Right kidney (tissue), 9 donors: ENCODE measurements at places on chromosomes 1 and 21.

DNA sequence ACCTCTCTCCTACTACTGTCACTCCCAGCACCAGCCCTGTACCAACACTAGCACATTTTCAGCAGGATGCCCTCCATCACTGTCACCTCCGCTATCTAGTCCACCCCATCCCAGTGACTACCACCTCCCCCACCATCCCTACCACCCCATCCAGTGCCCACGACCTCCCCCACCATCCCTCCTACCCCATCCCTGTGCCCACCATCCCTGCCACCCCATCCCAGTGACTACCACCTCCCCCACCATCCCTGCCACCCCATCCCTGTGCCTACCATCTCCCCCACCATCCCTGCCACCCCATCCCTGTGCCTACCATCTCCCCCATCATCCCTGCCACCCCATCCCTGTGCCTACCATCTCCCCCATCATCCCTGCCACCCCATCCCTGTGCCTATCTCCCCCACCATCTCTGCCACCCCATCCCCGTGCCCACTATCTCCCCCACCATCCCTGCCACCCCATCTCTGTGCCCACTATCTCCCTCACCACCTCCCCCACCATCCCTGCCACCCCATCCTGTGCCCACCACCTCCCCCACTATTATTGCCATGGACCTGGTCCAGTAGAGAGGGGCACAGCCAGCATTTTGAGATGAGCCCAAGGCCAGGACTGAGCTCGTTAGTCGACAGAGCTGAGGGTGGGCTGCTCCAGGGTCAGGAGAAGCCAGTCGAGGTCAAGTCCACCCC lies 45.7 kb downstream of the DISP3 start:
- no peak for DNase-seq

DNA sequence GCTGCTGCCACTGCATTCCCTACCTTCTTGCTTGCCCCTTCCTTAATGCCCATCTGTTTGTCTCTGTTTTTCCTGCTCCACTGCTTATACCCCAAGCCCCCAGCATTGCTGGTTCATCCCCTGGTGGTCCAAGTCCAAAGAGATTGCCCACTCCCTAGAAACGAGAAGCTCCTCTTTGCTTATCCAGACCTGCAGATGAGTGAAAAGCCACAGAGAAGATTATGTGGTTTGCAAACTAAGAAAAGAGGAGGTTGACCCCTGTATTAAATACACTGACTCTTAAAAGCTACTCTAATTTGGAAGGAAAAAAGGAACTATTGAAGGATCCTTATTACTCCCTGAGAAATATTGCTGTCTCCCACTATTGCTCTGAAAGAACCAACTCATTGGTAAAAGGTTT lies 146.8 kb upstream of the RAB4A start:
- DNase-seq = no peak

GRCh38 chr1:187408212-187409004 lies 579.7 kb downstream of the PLA2G4A start:
- no peak for DNase-seq

DNA sequence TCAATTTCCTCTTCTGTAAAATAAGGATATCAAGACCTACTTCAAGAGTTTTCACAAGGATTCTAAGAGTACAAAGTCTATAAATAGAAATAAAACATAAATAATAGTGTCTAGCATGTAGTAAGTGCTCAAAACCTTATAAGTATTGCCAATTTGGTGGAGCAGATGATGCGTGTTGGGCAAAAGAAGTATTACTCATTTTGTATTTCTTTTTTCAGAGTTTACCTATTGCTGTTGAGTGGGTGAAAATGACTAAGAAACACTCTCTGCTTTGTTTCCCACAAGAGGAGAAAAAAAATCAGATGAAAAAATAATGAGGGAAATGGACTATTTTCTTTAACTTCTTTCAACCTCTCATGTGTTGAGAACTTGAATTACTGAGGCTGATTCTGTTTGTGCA lies 103.3 kb upstream of the KCNK2 start:
- no peak for DNase-seq

- no peak for DNase-seq
These were observed 1171.4 kb upstream of the ADGRL2 start for GRCh38 chr1:80629304-80629837.

DNA sequence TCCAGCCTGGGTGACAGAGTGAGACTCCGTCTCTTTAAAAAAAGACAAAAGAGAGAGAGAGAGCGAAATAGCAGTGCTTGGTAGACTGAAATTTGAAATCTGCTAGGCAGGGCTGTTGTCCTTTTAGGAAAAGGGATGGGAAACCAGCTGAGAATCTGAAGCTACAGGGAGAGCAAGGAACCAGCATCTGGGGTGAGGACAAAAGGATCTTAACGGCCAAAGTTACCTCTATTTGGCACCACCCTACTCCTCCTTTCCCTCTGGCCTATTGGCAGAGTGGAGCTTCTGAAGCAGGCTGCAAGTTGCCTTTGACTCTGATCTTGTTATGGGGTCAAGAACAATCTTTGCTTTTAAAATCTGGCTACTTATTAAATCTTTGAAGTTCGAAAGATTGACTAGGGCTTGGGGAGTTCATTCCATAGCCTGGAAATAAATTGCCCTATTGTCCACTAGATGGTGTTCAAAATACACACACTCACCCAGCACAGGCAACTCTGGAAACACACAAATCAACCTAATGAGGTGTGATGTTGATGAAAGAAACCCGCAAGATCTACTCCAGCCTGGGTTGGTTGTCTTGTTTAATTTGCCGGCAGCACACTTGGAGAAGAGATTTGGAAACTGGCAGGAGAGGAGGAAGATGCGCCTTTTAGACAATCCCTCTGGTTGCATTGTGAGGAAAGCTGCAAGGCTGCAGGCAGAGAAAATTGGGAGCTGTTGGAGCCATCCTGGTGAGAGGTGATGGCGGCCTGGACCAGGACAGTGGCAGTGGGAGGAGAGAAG lies 16.5 kb upstream of the PARP1 start:
- DNase-seq = peak; percentile 63

- DNase-seq = no peak
These were observed 37.9 kb upstream of the EEIG2 start for GRCh38 chr1:108521990-108522393.

DNA sequence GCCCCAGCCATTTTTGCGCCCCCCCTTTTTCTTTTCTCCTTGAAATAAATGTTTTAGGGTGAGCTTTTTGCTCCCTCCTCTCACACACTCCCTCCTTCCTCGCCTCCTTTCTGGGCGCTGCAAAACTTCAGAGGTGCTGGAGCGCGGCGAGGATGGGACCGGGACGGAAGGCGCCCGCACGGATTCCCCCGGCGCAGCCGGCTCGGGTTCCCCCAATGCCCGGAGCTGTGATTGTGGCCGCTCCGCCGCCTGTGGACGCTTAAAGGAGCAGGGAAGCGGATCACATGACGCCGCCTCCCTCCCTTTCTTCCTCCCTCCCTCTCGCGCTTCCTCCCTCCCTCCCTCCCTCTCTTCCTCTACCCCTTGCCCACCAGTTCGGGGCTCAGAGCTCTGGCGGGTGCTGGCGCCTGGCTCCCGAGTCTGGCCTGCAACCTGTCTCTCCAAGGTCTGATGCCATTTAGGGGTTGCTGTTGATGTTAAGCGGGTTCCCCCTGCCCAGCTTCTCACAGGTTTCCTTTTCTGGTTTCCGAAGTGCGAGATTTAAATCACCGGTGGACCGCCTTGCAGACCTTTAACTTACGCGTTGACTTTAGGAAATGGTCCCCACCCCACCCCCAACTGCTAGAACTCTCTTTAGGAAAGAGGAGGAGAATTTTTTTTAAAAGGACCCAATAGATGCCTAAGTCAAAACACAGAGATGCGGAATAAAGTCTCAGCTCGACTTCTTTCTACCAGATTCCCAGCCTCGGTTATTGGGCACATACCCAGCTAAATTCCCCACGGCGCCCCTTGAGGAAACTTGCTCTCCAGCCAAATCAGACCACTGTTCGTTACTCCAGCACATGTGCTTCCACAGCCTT lies at the start of gene WLS:
Gene WLS, minus strand, starts transcription at position 235 of the 860 bp plus-strand sequence. Its CDS starts 224 bp downstream, at position 11.
- peak; percentile 82 for DNase-seq

DNA sequence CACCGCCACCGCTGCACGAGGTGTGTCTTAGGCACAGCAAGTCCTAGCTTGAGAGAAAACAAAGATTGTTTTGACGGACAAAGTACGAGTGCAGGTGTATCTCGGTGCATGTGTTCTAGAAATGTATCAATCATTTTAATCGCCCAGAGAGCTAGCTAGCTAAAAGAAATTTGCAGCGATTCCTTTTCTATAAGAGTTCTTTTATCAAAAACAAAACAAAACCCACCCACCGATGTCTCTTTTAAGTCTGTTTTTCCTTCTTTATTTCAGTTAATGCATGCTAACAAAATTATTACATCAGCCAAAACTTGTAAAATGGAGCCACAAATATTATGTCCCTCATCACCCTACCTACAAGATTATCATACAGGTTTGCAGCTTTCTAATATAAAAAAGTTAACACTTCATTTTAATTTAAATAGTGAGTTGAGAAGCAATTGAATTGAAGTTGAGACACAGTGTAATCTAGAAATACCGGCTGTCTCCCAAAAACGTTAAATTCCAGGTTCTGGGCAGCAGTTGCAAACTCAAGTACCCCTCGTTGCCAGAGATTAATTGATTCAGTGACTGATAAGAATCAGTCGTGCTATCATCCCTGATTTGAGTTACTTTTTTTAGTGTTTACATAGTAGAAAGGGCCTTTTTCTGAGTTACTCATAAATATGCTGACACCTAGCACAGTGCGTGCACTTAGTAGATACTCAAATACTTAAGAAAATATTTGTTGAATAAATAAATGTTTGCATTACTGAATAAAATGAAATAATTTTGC lies 1.5 kb upstream of the SYDE2 start:
- no peak for DNase-seq

DNA sequence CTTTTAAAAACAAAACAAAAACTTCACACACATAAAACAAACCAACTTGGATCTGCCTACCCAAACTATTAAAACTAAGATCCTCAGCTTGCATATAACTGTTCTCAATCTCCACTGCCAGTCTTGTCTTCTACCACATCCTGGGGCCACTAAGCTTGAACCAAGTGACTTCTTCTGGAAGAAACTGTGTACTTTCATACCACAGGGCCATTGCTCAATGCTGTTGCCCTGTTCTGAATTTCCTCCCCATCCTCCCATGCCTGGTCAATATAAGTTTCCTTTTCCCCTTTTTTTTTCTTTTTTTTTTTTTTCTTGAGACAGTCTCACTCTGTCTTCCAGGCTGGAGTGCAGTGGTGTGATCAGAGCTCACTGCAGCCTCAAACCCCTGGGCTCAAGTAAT lies 109.9 kb downstream of the KIAA0319L start:
- DNase-seq = no peak

DNA sequence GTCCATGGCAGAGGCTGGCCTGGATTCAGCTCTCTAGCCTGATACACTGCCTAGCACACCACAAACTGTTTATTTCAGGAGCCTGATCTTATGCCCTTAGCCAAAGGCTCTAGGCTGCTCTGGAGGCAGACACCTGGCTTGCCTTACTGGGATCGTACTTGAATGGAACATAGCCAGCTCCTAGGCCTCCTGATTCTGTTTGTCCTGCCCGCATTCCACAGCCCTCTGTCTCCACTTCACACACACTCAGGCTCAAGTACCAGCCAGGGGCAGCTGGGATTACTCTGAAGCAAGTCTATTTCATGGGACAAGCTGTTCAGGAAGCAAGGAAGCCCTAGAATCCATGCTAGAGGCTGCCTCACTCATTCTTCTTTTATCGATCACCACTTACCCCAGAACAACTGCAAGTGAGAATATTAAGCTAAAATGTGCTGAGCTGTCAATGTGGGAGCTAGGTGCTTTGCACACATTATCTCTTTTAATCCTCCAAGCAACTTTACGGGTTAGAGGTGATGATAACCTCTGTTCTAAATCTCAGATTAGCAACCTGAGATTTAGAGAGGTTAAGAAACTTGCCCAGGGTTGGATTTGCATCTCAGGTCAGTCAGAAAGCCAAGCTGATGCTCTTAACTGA lies 31.1 kb upstream of the CYP4B1 start:
- DNase-seq = no peak

GRCh38 chr1:36134505-36135329 lies 9.7 kb upstream of the COL8A2 start:
- no peak for DNase-seq

DNA sequence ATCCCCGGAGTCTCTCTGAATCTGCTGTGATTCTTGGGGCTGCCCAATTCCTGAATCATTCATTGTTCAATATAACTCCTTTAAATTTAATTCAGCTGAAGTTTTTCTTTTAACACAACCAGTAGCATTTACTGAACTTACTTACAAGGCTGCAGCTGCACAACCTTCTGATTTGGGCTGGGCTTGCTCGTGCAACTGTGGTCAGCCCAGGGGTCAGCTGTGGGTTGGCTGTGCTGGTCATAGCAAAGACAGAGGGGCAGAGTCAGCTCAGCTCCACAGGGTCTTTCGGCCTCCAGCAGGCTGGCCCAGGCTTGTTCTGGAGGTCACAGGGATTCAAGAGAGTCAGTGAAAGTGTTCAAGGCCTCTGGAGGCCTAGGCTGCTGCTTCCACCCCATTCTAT lies 186.1 kb downstream of the MATN1 start:
- no peak for DNase-seq

GRCh38 chr21:34923202-34923601 lies 125.9 kb downstream of the RUNX1 start:
- DNase-seq = no peak

- DNase-seq = no peak
These were observed 20.2 kb upstream of the POGZ start for GRCh38 chr1:151479462-151479861.

DNA sequence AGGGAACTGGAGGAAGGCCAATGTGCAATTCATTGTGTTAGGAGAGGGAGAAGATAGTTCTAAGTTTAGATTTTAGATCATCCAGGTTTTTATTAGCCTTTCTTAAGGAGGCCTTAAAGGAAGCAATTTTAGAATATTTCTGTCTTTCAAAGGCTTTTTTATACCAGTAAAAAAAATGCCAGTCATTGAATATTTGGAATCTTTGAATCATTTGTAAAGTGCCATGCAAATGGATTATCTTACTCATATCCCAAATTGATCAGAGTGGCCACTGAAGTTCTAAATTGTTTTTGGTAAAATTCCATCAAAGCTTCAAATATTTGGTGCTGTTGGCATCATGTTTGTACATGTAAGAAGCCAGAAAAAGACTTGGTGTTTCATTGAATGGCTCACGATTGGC lies 244.8 kb downstream of the RPS6KC1 start:
- DNase-seq = no peak

- no peak for DNase-seq
These were observed 209.8 kb upstream of the KIAA0040 start for GRCh38 chr1:175402336-175402735.

GRCh38 chr1:198563583-198563982 lies 23.1 kb upstream of the ATP6V1G3 start:
- DNase-seq = no peak

DNA sequence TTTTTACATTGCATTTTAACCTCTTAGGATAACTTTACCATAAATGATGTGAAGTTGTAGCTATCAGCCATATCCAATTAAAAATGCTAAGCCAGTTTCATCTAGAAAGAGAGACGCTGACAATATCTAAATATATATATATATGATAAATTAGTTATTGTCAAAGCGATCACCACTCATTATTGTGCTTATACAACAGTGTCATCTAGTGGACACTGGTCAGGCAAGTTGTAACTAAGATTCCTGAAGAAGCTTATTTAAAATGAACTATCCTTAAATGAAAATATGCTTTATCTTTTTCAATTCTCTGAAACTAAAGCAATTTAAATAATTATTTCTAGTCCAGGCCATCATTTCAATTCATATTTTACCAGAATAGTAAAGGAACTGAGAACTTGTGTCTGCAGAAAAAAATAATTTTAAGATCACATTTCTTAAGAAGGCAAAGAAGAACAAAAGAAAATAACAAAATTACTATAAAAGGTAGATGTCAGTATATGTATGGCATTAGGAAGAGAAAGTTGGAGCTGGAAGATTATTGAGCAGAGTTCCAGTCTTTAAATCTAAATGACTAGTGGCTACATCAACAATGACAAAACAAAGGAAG lies 193.3 kb upstream of the SNX7 start:
- no peak for DNase-seq
